ENCODE measurements at places on chromosomes 13 and 19. TPM values are rescaled to one million over a fixed set of nuclear protein-coding genes. Genes with fewer than 3 reads are reported as not detected.

DNA sequence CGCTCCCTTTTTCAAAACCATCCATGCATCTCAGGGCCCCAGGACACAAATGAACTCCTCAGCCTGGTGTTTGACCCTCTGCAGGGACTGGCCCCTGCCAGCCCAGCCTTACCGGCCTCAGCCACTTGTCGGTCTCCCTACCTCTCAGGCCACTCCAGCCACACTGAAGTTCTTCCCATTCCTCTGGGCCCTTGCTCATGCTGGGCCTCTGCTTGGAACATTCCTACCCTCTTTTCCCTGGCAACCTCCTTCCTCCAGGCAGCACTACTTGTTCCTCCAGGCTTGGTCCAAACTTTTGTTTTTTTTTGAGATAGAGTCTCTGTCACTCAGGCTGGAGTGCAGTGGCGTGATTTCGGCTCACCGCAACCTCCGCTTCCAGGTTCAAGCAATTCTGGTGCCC lies 7.6 kb upstream of the EGLN2 start:
- no peaks in the 10 kb centered on the region for H3K4me1 ChIP-seq
- H3K27ac ChIP-seq, result no peak overlapping the region
- H3K4me3 ChIP-seq, result no peak overlapping the region
- no peak for DNase-seq
- H3K36me3 ChIP-seq, result peaks cover 18% of the 10 kb centered on the region

DNA sequence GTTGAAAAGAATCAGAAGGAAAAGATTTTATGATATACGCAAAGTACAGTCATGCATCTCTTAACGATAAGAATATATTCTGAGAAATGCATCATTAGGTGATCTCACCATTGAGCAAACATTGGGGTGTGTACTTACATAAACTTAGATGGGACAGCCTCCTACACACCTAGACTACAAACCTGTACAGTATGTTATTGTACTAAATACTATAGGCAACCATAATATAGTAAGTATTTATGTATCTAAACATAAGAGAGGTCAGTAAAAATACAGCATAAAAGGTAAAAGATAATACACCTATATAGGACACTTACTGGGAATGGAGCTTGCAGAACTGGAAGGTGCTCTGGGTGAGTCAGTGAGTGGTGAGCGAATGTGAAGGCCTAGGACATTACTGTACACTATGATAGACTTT lies 254.6 kb downstream of the SPRY2 start:
- no peak overlapping the region for H3K27ac ChIP-seq
- no peak overlapping the region for H3K4me3 ChIP-seq
- no peak for DNase-seq
- H3K27me3 ChIP-seq, result no peaks in the 10 kb centered on the region

GRCh38 chr19:44725684-44726083 lies 22.8 kb upstream of the BCL3 start:
- peaks cover 2% of the 10 kb centered on the region for H3K4me1 ChIP-seq
- no peak overlapping the region for H3K4me3 ChIP-seq
- H3K36me3 ChIP-seq, result no peaks in the 10 kb centered on the region
- no peak for DNase-seq

GRCh38 chr13:40982772-40983171 lies 36.3 kb downstream of the ELF1 start:
- H3K27me3 ChIP-seq, result no peaks in the 10 kb centered on the region
- DNase-seq, result no peak
- H3K4me3 ChIP-seq, result peak overlapping the region; percentile 61
- H3K36me3 ChIP-seq, result no peaks in the 10 kb centered on the region
- peak overlapping the region; percentile 94 for H3K27ac ChIP-seq
- peaks cover 28% of the 10 kb centered on the region for H3K4me1 ChIP-seq

GRCh38 chr13:97884707-97885468 lies 68.6 kb upstream of the IPO5 start:
- H3K27me3 ChIP-seq, result peaks cover 21% of the 10 kb centered on the region
- no peaks in the 10 kb centered on the region for H3K36me3 ChIP-seq
- H3K27ac ChIP-seq, result no peak overlapping the region
- DNase-seq, result no peak
- H3K4me1 ChIP-seq, result no peaks in the 10 kb centered on the region

GRCh38 chr19:48509467-48510194 lies 2.0 kb downstream of the LMTK3 start:
- H3K36me3 ChIP-seq, result no peaks in the 10 kb centered on the region
- H3K4me1 ChIP-seq, result peaks cover 42% of the 10 kb centered on the region
- no peak overlapping the region for H3K4me3 ChIP-seq
- H3K27me3 ChIP-seq, result no peaks in the 10 kb centered on the region
- no peak for DNase-seq

DNA sequence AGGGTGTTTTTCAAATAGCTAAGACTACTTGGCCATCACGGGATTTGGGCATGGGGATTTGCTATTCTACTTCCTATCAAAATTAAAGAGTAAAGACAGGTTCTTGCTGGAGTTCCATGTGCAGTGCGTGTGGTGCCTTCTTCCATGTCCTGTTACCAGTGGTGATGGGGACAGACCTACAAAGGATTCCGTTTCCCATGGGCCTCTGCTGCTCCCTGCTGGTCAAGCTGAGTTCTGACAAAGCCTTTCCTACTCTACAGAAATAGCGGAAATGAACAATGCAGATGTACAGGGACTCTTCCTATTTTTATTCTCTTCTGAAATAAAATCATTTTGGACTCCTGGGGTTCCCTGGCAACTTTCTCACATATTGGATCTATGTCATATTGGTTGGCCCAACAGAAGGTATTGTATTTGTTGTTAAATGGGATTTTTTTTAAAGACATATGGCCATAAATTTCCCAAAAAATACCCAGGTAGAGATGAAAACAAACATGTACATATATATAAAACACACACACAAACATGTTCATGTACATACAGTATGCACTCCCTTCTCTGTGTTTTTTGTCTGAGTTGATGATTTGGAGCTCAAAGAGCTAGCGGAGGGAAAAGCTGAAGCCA lies 90.5 kb upstream of the SLC15A1 start:
- H3K4me1 ChIP-seq, result no peaks in the 10 kb centered on the region
- no peaks in the 10 kb centered on the region for H3K27me3 ChIP-seq
- H3K36me3 ChIP-seq, result peaks cover 43% of the 10 kb centered on the region
- peak; percentile 39 for DNase-seq
- H3K27ac ChIP-seq, result no peak overlapping the region

DNA sequence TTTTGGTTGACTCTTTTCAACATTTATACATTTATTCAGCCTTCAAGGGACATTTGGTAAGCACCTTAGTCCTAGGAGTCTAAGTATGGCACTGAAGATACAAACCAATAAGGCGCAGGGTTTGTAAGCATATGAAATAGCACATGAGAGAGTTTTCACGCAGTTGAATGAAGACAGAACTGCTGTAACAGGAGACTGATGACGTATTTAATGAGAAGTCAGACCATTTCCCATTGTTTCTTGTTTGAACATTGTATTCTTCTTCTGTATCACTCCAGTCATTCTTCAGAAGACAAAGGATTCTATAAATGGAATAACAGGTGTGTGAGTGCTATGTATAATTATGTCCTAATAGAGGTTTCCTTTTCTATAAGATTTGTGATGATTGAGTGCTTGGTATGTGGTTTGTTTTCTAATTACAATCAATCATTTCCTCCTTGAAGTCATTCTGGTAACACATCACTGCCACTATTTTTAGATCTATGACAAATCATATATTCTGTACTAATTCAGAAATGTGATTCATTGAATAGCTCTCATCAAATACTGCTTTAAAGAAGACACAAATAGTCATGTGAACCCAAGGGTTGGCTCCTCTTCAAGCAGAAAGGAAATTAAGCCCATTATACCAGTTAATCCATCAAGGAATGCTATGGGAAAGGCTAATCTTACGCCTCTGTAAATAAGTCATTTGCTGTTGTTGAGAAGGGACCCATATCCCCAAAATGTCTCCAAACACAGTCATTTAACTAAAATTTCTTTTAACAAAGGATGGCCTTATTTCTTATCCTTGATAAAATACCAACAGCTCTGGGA lies 222.8 kb upstream of the NBEA start:
- no peaks in the 10 kb centered on the region for H3K36me3 ChIP-seq
- no peaks in the 10 kb centered on the region for H3K27me3 ChIP-seq
- no peaks in the 10 kb centered on the region for H3K4me1 ChIP-seq
- DNase-seq, result no peak

DNA sequence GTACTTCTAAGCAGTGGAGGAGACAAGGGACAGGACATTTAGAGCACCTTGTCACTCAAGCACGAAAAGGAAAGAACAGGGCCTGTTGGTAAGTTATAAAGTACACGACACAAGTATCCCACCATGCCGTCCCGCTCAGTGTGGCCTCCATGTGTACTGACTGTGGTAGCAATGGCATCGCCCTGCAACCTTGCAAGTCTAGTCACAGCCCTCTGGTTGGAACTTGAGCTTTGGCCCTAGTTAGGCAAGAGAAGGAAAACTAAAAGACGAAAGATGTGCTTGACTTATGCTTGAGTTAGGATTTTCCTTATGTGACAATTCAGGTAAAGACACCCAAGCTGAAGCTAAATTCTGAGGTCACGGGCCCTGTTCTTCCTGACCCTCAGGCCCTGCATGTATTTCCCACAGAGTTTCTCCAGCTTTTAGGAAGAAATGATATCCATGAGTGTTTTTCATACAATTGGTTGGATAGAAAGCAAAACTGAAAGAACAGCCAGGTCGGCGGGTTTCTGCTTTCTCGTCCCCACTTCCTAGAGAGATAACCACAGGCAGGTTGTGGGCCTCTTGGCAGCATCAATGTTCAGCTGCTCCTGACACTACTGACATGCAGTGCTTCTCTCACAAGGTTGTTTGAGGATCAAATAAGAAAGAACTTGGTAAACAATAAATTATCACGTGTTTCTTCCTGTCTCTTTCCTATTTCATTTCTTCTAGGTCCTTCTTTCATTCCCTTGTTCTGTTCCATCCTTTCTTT lies 216.2 kb downstream of the IRS2 start:
- peak overlapping the region; percentile 21 for H3K27ac ChIP-seq
- H3K27me3 ChIP-seq, result no peaks in the 10 kb centered on the region
- DNase-seq, result peak; percentile 19
- peak overlapping the region; percentile 3 for H3K4me3 ChIP-seq

DNA sequence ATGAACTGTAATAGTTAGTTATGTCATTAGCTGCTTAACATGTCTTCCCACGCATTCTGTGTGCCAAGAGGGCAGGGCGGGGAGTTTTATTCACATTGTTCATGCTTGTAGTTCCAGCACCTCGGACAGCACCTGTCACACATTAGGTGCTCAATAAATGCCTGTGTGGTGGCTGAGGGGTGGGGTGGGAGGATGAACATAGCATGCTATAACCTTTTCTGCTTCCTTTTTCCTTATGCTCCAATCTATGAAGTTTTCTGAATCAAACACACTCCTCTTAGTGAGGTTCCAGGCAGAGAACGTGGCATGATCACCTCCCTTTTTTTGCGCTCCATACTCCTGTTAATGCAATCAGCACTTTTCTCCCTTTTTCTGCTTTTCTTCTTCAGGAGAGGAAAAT lies 15.8 kb upstream of the PTPRS start:
- no peaks in the 10 kb centered on the region for H3K4me1 ChIP-seq
- no peak overlapping the region for H3K27ac ChIP-seq
- DNase-seq, result no peak
- peaks cover 2% of the 10 kb centered on the region for H3K27me3 ChIP-seq

DNA sequence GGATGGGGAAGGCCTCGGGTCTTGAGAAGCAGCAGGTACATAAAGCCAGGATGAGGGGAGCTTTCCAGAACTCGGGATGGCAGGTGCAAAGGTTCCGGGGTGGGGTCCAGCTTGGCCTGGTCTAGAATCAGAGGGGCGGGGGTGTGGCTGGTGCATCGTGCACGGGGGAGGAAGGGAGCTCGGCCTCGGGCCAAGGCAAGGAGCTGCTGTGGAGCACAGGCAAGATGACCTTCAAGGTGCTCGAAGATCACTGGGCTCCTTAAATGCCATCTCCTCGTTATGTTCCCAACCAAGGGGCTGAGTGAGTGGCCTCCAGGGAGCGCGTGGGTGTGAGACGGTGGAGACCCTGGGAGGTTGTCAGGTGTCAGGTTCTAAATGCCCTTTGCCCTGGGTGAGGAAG lies 16.1 kb upstream of the SIGLEC11 start:
- H3K27me3 ChIP-seq, result no peaks in the 10 kb centered on the region
- peaks cover 59% of the 10 kb centered on the region for H3K36me3 ChIP-seq
- H3K4me1 ChIP-seq, result no peaks in the 10 kb centered on the region
- no peak overlapping the region for H3K27ac ChIP-seq
- H3K4me3 ChIP-seq, result no peak overlapping the region
- DNase-seq, result no peak

DNA sequence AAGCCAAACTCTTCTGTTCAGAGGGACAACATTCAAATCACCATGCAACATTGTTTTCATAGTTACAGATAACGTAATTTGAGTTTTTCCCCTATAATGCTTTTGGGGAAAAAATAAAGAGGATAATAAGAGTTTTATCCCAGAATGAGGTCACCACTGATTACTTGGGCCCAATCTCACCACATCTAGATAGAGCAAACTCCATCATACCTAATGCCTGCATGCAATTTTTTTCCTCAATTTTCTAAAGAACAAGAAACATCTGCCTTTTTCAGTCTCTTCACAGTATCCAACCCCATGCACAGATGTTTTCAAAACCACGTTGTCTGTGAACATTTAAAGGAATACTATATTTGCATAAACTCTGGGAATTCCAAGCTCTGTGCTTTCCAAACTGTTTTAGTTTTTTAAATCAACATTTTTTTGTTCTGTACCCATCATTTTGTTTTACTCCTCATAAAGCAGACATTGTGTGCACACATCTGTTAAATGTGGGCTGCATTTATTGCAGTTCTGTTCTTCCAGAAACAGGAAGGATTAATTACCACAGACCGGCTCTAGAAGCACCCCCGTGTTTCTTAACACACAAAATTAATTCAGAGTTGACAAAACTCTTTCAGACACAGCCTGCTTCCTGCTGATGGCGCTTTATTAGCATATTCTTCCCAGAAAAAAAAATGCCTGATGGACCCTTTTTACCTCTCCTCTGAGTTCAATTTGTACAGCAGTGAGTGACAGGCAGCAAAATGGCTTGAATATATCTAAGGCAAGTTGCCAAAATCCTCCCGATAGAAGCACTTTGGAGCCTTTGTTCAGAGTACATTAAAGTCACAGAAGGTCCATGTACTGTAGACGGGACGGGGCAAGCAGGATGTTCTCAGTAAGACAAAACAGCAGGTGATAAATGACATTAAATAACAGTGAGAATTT lies 1171.9 kb downstream of the EFNB2 start:
- no peak overlapping the region for H3K27ac ChIP-seq
- H3K4me1 ChIP-seq, result peaks cover 2% of the 10 kb centered on the region
- H3K4me3 ChIP-seq, result peak overlapping the region; percentile 19
- DNase-seq, result no peak

GRCh38 chr13:99655351-99656091 lies 154.2 kb downstream of the TM9SF2 start:
- H3K4me3 ChIP-seq, result no peak overlapping the region
- no peaks in the 10 kb centered on the region for H3K36me3 ChIP-seq
- H3K4me1 ChIP-seq, result peaks cover 40% of the 10 kb centered on the region

- no peaks in the 10 kb centered on the region for H3K4me1 ChIP-seq
- DNase-seq, result no peak
Observed at GRCh38 chr13:79585033-79585432, 104.1 kb downstream of the NDFIP2 start.

GRCh38 chr19:15672580-15673175 lies at the start of gene CYP4F12:
CYP4F12 (plus strand) TSS chr19:15673087; CDS start chr19:15673530, 443 bp downstream.
- peak within 1 kb of the TSS; percentile 39 for H3K27ac ChIP-seq
- peaks cover 16% of the 10 kb centered on the region for H3K4me1 ChIP-seq
- H3K27me3 ChIP-seq, result peaks cover 17% of the 10 kb centered on the region
- H3K4me3 ChIP-seq, result no peak within 1 kb of the TSS
- H3K36me3 ChIP-seq, result no peaks in the 10 kb centered on the region

The NDUFA7 gene
- 32.8 TPM for total RNA-seq

The GJA3 gene
- total RNA-seq, result 0.10 TPM

The CYP4F2 gene
- total RNA-seq, result not detected

The STAP2 gene
- total RNA-seq, result 2.9 TPM

The C19orf81 gene
- 1.5 TPM for total RNA-seq

The ZNF154 gene
- total RNA-seq, result 6.3 TPM

The CEACAM8 gene
- not detected for total RNA-seq

The SIGLECL1 gene
- not detected for total RNA-seq

The CYP2A13 gene
- not detected for total RNA-seq

All from T-cell (primary cell).